GM03348 (cell line): ENCODE measurements at places on chromosomes 11 and 22.

GRCh38 chr11:67482275-67482826 is 475 bp upstream of the AIP start:
- no peak for DNase-seq

GRCh38 chr11:1267441-1268100 is 41.9 kb downstream of the TOLLIP start:
- no peak for DNase-seq

DNA sequence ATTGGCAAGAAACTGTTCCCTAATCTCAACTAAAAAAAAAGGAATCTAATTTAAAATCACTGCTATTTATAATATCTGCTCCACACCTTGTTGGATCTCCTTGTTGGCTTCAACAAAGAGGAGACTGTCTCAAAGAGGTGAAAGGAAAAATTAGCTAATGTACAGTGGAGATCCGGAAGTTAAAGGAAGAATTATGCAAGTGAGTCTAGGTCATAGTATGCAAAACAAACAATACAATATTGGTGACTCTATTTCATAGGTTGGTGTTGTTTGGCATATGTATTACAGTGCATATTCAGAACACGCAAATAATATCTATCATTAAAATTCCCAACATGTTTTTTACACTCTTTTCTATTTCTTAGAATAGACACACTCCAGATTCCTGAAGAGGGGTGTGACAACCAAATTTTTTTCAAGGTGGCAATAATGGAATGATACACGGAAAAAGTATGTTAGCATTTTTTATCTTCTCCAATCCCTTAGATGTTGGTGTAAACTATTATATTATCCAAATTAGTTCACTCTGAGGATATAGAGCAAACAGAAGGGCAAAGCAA is 685.3 kb downstream of the KCNA4 start:
- no peak for DNase-seq

GRCh38 chr11:78399136-78399535 is 18.5 kb downstream of the GAB2 start:
- no peak for DNase-seq

GRCh38 chr11:64859542-64860414 is 15.3 kb upstream of the CDC42BPG start:
- DNase-seq = no peak

- peak; percentile 1 for DNase-seq
Observed at GRCh38 chr22:39731881-39732555, 161.5 kb downstream of the CACNA1I start.

- no peak for DNase-seq
Observed at GRCh38 chr22:50318698-50319411, 8.0 kb downstream of the DENND6B start.

DNA sequence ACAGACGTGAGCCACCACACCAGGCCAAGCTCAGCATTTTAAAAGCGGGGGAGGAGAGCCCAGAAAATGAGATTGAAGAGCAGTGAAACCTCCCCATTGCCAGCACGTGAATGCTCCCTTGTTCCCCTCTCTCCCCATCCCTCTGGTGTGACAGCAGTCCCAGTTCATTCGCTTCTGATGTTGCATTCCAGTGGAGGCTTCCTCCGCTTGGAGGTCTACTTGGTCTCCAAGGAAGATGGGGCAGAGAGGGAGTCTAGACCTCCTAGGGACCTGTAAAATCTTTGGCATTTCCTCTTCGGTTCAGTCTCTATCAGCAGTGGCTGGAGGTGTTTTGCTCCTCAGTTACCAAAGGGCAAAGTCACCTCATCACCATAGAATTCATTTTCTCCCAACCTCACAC is 30.2 kb upstream of the EP300 start:
- DNase-seq = no peak

DNA sequence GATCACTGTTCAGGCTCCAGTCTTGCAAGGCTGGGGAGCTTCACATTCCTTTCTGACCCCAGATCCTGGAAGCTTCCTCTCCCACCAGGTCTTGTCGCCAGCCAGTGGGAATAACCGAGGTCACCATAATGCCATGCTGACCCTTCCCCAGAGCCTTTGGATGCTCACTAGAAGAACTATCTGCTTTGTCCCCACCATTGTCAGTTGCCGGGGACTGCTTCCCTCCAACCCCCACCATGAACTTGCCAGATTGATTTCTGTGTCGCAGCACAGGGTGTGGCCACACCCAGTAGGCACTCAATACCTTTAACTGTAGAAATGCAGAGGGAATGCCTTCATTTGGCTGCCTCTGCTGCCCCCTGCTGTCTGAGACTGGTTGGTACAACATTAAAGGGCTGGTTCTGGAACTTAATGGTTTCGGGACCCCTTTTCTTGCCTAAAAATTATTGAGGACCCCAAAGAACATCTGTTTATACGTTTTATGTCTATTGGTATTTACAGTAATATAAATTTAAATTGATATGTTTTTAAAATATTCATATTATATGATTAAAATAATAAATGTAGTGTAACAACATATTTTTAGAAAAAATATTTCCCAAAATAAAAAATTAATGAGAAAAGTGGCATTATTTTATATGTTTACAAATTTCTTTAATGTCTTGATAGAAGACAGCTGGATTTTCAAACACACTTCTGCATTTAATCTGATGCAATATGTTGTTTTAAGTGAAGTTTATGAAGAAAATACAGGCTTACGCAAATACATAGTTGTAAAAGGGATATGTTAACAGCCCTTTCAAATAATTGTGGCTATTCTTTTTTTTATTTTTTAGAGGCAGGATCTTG is 6.7 kb upstream of the GDPD5 start:
- DNase-seq = peak; percentile 79

DNA sequence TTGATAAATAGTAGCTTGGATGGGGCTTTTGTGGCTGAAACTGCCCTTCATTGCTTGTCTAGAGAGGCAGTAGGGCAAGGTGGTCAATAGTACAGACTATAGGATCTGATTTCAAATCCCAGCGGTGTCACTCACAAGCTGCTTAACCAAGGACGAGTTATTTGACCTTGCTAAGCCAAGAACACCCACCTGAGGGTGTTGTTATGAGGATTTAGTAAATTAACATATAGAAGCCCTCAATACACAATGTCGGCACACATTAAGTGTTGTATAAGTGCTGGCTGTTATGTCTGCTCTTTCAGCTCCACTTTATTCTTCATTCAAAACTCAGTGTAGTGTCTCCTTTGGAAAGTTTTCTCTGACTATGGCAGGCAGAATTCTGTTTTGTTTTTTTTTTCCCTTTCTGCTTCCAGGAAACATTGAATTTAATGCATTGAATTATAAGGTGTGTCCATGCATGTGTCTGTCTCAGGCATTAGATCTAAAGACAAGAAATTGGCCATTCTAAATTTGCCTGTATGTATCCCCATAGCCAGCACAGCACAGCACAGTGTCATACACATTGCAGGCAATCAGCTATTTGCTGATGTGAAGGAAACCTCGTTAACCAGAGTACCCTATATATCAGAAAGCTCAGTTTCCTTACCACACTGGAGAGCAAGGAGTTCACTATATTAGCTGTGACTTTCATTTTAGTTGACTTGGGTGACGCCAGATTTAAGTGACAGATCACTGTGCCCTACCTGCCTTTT is 212.1 kb downstream of the NELL1 start:
- DNase-seq = no peak

- no peak for DNase-seq
Observed at GRCh38 chr22:37943136-37943824, 10.1 kb downstream of the C22orf23 start.

GRCh38 chr11:81033779-81034540 is 1593.1 kb upstream of the TENM4 start:
- DNase-seq = no peak

- peak; percentile 30 for DNase-seq
Observed at GRCh38 chr11:86741839-86742805, 58.2 kb upstream of the PRSS23 start.

GRCh38 chr11:22581354-22582150 is 44.1 kb downstream of the FANCF start:
- DNase-seq = no peak

DNA sequence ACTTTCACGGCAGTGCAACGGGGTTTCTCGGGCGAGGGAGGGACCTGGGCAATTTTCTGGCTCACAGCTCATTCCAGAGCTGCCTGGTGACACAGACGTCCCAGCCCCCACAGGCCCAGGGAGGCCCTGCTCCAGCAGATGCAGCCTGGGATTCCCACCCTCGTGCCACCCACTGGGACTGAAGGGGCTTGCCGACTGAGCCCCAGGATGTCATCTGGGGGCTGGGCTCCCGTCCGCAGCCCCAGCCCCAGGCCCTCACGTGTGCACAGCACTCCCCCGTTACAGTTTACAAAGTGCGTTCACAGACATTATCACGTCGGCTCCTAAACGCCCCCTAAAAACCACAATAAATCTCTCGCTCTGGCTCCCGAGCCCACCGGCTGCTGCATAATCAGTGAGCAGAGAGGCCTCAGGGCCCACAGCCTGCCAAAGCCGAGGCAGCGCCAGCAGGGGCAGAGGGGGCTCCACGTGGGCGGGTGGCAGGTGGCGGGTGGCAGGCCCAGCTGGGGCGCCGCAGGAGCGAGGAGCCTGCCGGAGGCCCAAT is 76.9 kb upstream of the TCF20 start:
- DNase-seq = no peak

DNA sequence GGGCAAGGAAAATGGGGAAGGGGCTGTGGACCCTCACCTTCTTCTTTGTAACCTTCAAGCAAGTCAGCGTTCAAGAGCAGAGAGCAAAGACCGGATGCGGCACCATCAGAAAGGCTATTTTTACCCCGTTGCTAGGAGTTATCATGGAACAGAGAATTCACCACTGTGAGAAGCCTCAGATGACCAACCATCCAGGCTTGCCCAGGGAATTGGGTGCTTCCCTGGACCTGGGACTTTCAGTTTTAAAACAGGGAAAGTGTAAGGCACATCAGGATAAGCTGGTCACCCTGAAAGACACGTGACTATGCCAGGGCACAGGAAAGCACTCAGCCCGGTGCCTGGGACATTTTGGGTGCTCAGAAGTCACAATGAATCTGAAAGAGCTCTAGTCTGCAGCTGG is 10.4 kb downstream of the GALNT18 start:
- DNase-seq = no peak

DNA sequence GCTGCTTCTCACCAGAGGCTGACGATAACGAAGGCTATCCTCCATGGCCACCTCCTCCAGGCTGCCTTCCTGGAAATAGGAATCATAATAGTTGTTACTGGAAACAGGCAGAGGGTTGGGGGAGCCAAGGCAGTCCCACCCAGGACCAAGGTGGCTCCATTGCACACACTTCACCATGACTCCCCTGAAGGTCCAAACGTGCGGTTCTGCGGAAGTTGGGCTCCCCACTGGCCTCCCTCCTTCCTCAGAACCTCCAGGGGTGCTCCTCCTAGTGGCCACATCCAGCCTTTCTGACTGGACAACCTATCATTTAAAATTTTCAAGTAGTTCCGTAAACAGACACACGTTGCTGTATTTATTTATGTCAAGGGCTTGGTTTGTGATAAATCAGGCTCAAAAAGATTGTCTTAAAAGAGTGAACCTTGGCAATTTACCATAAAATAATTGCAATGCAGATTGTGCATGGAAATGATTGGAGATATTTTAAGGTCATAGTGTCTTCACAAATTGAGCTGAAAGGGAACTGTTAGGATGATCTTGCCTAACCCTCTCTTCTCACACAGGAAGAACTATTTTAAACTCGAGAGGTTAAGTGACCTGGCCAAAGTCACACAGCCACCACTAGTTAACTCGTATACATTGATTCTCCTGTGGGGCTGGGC is 1.4 kb upstream of the TCN2 start:
- DNase-seq = peak; percentile 79

- DNase-seq = no peak
Observed at GRCh38 chr22:49918911-49919881, 762 bp downstream of the CRELD2 start.

DNA sequence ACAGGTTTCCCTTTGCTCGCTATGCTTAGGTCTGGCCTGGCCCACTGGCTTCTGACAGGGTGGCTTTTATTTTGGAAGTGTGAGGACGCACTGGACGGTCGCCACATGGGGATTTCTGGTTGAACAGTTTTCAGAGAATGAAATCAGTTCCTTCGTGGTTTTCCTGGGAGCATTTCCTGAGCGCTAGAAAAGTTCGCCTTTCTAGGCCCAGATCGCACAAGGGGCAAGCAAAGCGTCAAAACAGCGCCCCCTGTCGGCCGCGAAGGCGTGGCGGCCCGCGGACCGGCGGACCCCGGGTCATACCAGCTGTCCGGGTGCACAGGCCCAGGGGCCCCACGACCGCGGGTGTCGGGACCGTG is 12.7 kb upstream of the CYP2R1 start:
- peak; percentile 85 for DNase-seq

DNA sequence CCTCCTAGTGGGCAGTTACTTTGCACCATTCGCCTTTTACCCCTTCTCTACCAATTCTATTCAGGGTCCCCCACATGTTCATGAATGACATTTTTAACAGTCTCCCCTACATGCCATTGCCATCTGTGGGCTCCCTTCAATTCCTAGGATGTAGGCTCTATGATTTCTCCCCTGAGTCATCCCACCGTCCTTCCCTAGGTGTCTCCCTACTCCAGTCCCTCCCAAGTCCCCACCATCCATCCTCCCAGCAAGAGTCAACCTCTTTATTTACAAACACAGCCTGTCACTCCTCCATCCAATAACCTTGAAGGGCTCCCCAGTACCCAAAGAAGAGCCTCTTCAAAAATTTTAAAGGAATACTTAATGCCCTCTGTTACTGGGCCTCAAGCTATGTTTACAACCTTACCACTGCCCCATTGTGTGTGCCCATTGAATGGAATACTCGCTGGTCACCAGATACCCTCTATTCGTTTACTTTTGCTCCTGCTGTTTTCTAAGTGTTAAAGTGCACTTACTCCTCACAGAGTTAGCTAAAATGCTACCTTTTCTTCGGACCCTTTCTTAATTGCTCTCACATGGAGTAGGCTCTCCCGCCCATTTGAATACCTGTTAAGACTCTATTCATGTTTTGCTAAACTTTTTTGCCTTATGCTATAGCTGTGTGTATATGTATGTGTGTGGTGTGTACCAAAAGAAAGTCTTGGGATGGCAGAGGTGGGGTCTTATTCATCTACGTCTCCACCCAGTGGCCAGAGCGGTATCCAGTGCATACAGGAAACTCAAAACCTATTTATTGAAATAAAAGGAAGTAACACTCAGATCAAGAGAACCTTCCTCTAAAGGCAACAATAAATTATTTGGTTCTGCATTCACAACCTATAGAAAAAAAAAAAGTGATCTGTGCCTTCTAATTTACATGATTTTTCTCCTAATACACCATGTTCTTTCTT is 235.8 kb upstream of the CCDC90B start:
- peak; percentile 31 for DNase-seq

GRCh38 chr11:38593649-38594048 is 1995.6 kb upstream of the RAG2 start:
- DNase-seq = no peak

GRCh38 chr11:46036009-46036408 is 85.2 kb downstream of the PHF21A start:
- DNase-seq = no peak

GRCh38 chr22:26860301-26860700 is 202.9 kb downstream of the MIAT start:
- no peak for DNase-seq
